H4 (cell line): ENCODE measurements at places on chromosomes 16 and 17. TPM values are rescaled to one million over a fixed set of nuclear protein-coding genes. Genes with fewer than 3 reads are reported as not detected.

The PPY gene
- not detected in 2 replicates for total RNA-seq

The CCT6B gene
- total RNA-seq = 1.9 and 2.9 TPM in 2 replicates

The CCL16 gene
- not detected in 2 replicates for total RNA-seq

The CACNG3 gene
- not detected in 2 replicates for total RNA-seq

DNA sequence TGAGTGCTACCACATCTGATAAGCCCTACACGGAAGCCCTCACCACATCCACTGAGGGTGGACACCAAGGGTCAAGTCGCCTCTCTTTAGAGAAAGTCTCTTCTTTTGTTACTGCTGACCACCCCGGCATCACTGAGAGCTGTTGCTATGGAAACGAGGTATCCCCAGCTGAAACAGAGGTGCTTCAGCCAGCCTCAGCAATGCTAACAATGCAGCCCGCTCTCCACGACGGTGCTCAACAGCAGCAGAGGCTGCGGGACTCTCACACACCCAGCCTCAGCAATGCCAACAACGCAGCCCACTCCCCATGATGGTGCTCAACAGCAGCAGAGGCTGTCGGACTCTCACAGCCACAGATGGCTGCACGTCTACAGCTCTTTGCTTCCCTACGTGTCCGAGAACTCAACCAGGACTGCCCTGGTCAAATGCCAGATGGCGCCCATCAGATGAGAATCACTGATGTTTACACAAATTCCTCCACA, 41.4 kb downstream of the VPS53 start:
- DNase-seq = no peak

DNA sequence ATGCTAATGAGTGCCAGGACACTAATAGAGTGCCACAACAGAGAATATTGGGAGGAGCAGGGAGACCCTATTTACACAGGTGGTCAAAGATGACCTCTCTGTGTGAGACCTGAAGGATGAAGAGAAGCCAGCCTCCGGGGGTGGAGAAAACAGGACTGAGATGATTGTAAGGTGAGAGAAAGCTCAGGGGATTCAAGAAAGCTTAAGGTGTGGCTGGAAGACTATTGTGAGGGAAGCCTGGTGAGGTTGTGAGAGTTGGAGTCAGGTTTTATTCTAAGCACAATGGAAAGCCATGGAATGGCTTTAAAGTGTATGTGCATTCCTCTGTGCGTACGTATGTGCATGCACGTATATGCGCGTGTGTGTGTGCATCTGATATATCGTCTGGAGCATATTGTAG, 10.4 kb upstream of the MARCHF10 start:
- DNase-seq = no peak

- peak; percentile 65 for DNase-seq
Observed at GRCh38 chr17:35947156-35947585, 3.7 kb upstream of the LYZL6 start.

DNA sequence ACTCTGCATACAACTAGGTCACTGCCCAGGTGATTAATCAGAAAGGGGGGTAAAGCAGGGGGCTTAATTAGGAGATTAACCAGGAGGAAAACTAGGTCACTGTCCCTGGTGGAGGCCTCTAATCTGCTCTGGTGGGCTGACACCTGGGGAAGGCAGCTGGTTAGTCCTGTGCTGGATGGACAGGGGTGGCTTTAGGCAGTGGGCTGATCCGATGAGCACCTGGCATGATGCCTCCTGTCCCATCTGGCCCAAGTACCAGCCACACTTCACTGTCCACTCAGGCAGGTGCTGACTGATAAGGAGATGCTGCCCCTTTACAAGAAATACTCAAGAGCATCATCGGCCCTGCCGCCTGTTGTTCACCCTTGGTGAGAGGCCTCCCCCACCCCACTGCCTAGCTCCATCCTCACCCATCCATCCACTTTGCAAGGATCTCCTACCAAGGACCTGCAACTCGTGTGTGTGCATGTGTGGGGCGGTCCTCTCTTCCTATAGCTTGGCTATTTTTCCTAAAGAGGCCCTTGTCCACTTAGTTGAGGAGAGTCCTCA, 13.8 kb upstream of the RCVRN start:
- no peak for DNase-seq

DNA sequence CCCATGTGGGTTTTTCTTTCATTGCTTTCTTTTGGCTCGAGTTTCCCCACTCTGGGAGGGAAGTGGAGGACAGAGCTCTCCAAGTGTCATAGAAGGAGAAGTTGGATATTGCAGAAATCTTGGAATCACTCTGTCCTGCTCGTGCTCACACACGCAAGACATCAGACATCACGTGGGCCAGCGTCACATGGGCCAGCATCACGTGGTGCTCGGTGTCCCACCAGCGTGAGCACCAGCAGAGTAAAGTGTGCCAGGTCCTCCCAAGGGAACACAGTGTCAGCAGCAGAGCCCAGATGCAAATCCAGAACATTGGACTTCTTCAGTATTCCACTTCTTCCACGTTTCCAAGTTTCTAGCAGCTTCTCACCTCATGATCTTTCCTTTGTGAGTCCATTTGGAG, 327.0 kb downstream of the FOXL1 start:
- no peak for DNase-seq

GRCh38 chr16:23408823-23409298, 44.1 kb downstream of the COG7 start:
- DNase-seq = peak; percentile 53

DNA sequence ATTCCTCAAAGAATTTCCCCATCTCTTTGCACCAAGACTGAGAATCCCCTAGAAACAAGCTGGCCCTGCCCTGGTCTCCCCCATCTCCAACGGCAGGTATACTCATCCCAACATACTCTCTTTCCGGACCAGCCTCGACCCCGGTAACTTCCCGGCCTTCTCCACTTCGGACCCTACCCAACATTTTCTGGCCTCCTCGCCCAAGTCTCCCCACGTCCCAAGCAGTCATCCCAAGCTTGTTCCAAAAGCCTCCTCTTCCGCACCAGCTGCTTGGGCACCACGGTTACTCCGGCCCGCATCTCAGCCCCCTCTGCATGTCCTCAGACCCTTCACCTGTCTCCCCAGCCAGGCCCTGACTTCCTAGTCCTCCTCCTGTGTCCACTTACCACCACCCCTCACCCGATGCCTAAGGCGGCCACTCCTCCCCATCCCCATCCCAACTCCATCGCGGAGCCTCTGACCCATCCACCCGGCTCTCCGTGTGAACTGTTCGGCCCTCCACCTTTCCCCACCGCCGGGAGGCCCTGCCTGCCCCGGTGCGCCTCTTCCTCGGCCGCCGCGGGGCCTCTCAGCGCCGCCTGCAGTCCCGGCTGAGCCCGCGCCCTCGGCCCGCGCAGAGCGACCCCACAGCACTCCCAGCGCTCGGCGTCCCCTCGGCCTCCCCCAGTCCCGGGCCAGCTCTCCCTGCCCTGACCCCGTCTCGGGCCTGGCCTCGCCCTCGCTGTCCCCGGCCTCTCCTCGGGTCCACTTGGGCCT, 994 bp downstream of the PITPNA start:
- DNase-seq = no peak

- no peak for DNase-seq
Observed at GRCh38 chr16:52251495-52251894, 295.4 kb downstream of the TOX3 start.

- DNase-seq = no peak
Observed at GRCh38 chr16:66948837-66949225, 12.2 kb upstream of the CES3 start.
